Activated CD8-positive, alpha-beta memory T cell treated with anti-CD3 and anti-CD28 coated beads, Interleukin-2, amount 10 ng/mL, durations not matched to agents 7 days and 5 days (primary cell): ENCODE measurements at places on chromosomes 5 and 9. TPM values are rescaled to one million over a fixed set of nuclear protein-coding genes. Genes with fewer than 3 reads are reported as not detected.

Gene IL31RA
- total RNA-seq = not detected

Gene CHSY3
- total RNA-seq = not detected

Gene C9orf152
- not detected for total RNA-seq

Gene HSD17B3
- total RNA-seq = 0.21 TPM

Gene LCN2
- not detected for total RNA-seq

Gene PCDHA7
- total RNA-seq = not detected

Gene GCNT4
- total RNA-seq = 0.41 TPM

Gene N4BP3
- 0.99 TPM for total RNA-seq

Gene DPYSL3
- 0.30 TPM for total RNA-seq

Gene KIF4B
- 0.09 TPM for total RNA-seq

Gene DDX4
- total RNA-seq = 0.12 TPM

Gene GNA14
- total RNA-seq = not detected

Gene FOXD4L3
- 0.21 TPM for total RNA-seq

Gene SMIM15
- total RNA-seq = 50.0 TPM

Gene BNC2
- total RNA-seq = not detected

Gene RFX3
- 11.5 TPM for total RNA-seq

Gene ARHGEF28
- total RNA-seq = not detected

Gene ZNF454
- total RNA-seq = not detected

Gene MZB1
- 61.1 TPM for total RNA-seq

Gene PRR7
- 3.1 TPM for total RNA-seq

Gene OTULINL
- 46.7 TPM for total RNA-seq

Gene SLC6A19
- not detected for total RNA-seq

Gene HAUS6
- total RNA-seq = 30.7 TPM

Gene CLPTM1L
- 115 TPM for total RNA-seq

Gene CD274
- total RNA-seq = 8.3 TPM

Gene ZNF462
- 0.18 TPM for total RNA-seq

Gene CARD9
- 0.50 TPM for total RNA-seq

Gene ENTR1
- 47.4 TPM for total RNA-seq

Gene KYAT1
- total RNA-seq = 12.7 TPM

Gene HAVCR2
- 108 TPM for total RNA-seq

Gene SPINK13
- total RNA-seq = not detected

Gene FOXD4L5
- total RNA-seq = 0.18 TPM

Gene OSMR
- total RNA-seq = not detected

Gene CCDC192
- not detected for total RNA-seq
